ENCODE measurements at places on chromosomes 5 and 9.

GRCh38 chr9:28135549-28135948, 562.3 kb upstream of the C9orf72 start:
- DNase-seq, result no peak

- DNase-seq, result no peak
These were observed 108.5 kb downstream of the MTREX start for GRCh38 chr5:55416306-55416705.

GRCh38 chr5:19988457-19988856, 457 bp upstream of the CDH18 start:
- no peak for DNase-seq

DNA sequence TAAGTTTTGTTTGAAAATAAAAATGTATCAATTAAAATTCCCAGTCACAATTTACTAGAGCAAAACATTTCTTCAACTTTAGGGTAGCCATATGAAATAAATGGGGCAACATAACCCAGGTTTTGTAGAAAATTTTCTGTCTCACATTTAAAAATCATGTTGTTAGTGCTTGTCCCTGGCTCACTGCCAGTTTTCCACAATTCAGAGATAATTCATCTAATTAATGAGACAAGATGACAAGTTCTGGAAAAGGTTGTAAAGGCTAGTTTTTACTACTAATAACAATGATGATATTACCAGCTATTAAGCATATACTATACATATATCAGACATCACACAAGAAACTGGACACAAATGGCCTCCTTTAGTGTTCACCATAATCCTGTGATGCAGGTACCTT, 45.9 kb downstream of the MEGF9 start:
- DNase-seq, result no peak

GRCh38 chr5:142819292-142819691, 49.1 kb downstream of the ARHGAP26 start:
- no peak for DNase-seq

- no peak for DNase-seq
These were observed 8.4 kb upstream of the CREBRF start for GRCh38 chr5:173047838-173048105.

DNA sequence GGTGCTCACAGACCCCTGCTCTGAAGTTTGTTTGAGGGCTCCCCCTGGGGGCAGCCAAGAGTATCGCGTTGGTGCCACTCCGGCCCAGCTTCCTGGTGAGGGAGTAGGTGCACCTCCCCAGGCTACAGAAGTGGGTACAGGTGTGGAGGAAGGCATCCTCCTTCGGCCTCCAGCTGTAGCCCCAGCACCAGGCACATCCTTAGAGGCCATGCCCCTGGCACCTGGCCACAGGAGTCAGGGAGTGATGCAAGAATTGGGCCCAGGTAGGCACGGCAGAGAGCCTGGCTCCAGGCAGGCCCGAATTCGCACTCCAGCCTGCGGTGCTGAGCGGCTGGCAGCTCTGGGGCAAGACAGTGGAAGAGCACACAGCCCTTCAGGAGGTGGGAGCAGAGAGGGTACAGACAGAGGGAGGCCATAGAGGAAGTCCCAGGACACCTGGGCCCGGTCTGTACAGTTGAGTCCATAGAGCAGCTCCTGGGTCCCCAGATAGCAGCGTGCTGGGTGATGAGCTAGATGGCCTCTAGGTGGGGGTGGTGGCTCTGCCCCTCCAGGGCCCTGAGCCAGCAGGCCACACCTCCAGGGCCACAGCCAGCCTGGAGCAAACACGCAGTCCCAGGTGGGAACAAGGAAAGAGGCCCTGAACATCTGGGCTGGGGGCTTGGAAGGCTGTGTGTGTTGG, 2.4 kb downstream of the SAPCD2 start:
- DNase-seq, result peak; percentile 87

GRCh38 chr5:1504617-1505016, 19.1 kb downstream of the LPCAT1 start:
- no peak for DNase-seq

DNA sequence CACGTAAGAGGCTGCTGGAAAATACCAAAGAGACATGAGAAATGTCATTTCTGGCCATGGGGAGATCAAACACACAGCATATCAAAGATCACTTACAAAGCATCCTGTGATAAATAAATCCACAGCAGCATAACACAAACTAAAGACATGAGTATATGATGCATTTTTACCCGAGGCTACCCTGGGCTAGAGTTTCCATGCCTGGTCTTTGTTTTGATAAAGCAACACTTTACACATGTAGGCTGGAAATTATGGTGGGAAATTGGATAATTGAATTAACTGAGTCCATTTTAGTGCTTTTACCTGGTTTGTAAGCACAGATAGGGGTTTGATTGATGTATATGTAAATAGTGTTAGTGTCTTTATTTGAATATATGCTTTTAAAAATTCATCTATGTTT, 288.4 kb downstream of the AOPEP start:
- DNase-seq, result no peak

Data from NB4 (cell line).